ENCODE measurements at places on chromosomes 1 and 21. TPM values are rescaled to one million over a fixed set of nuclear protein-coding genes. Genes with fewer than 3 reads are reported as not detected.

- DNase-seq: no peak
Measured at GRCh38 chr1:100611086-100611485, 73.1 kb downstream of the GPR88 start.

DNA sequence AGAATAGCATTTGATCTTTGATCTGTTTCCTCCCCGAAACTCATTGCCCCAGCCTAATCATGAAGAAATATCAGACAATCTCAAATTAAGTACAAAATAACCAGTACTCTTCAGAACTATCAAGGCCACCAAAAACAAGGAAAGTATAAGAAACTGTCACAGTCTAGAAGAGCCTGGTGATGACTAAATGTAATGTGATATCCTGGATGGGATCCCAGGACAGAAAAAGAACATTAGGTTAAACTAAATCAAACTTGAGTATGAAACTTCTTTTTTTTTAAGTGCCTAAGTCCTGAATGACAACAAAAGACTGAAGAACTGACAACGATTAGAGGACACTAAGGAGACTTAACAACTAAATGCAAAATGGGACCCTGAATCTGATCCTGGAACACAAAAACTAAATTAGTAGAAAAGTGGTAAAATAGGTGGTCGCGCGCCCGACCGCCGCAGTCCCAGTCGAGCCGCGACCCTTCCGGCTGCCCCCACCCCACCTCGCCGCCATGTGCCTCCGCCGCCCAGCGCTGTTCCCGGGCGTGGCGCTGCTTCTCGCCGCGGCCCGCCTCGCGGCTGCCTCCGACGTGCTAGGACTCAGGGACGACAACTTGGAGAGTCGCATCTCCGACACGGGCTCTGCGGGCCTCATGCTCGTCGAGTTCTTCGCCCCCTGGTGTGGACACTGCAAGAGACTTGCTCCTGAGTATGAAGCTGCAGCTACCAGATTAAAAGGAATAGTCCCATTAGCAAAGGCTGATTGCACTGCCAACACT is 5.5 kb upstream of the PRKAB2 start:
- DNase-seq: no peak

GRCh38 chr1:3516911-3517675 is 62.6 kb downstream of the ARHGEF16 start:
- no peak for DNase-seq

DNA sequence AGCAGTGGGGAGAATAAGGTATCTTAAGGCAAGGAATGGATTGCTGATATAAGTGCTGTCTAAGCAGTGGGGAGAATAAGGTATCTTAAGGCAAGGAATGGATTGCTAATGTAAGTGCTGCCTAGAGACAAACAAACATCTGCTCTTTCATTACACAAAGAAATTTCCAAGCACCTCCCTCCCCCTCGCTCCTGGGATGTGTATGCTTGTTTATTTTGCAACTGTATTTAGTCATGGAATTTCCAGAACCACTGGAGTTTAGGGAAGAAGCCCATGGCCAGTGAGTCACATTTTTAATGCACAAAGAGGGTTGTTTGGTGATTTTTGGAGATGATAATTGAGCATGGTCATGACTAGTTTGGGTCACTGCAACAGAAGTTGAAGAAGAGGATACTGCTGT is 21.5 kb downstream of the PDPN start:
- no peak for DNase-seq

DNA sequence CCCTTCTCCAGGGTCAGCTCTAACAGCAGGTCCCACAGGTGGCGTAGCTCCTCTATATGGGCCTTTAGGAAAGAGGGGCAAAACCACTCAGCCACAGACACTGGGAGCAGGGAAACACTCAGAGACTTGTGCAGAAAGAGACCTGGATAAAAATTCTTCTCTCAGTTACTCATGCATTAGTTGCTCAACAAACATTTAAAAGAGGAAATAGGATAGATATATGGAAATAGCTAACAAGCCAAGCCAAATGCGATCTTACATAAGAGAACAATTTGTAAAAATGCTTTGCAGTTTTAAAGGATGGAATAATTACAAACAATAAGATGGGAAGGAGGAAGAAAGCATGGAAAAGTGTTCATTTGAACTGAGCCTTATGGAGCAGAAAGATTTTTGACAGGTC is 4.9 kb downstream of the SPTA1 start:
- DNase-seq: no peak

LRRC3 gene
- 4.2 TPM for polyA plus RNA-seq

CFHR3 gene
- polyA plus RNA-seq: 0.28 TPM

All from right renal cortex interstitium (tissue), 3 donors.